ENCODE measurements at places on chromosomes 7 and 10.

DNA sequence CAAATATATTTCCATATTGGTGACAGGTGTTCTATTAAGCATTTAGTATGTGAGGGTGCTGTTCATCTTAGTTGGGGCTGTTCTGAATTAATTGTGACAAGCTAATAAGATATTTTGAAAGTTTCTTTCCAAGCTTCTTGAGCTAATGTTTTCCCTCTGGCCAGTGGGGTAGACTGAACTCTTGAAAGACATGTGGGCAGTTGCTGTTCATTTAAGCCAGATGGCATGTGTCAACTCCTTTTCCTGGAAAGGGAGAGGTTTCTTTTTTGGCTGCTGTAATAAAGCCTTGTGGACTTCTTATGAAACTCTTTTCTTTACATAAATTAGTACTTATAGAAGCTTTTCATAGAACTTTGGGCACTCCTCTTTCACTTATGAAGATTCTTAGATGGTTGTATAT is 21.7 kb downstream of the RAB18 start:
- no peaks in the 10 kb centered on the region for H3K27me3 ChIP-seq
- DNase-seq = no peak
- H3K4me3 ChIP-seq = no peak overlapping the region
- no peak overlapping the region for H3K27ac ChIP-seq

DNA sequence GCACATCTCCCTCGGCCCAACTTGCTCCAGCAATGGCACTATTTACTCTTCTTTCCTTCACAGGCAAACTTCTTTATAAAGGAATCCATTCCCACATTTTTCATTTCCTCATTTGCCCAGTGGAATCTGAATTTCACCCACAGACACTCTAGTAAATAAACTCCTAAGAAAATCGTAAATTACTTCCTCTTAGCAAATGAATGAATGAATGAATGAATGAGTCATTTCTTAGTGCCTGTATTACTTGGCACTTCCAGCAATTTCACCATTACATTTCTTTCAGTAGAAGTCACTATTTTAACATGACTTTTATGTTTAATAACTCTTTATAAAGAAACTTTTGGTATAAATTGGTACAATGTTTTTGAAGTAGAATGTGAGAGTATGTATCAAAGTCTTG is 55.7 kb downstream of the DDC start:
- no peak overlapping the region for H3K27ac ChIP-seq
- H3K36me3 ChIP-seq = no peaks in the 10 kb centered on the region
- no peak for DNase-seq
- no peak overlapping the region for H3K4me3 ChIP-seq
- H3K27me3 ChIP-seq = peaks cover 21% of the 10 kb centered on the region
- H3K4me1 ChIP-seq = no peaks in the 10 kb centered on the region

DNA sequence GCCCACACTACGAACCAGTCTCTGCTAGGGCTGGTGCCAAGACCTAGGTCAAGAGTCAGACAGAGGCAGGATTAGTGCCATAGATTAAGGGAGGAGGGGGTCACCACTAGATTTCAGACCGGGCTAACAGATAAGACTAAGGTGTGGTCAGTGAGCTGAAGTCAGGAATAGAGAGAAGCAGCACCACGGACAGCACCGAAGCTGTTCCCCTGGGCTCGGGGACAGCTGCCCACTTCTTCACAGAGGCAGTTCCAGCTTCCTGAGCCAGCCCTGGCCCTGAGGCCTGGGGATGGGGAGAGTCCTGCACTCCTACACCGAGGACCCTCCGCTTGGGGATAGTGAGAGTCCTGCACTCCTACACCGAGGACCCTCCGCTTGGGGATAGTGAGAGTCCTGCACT is 11.2 kb upstream of the JAKMIP3 start:
- H3K4me3 ChIP-seq = no peak overlapping the region
- no peaks in the 10 kb centered on the region for H3K27me3 ChIP-seq
- H3K4me1 ChIP-seq = no peaks in the 10 kb centered on the region
- no peak for DNase-seq

DNA sequence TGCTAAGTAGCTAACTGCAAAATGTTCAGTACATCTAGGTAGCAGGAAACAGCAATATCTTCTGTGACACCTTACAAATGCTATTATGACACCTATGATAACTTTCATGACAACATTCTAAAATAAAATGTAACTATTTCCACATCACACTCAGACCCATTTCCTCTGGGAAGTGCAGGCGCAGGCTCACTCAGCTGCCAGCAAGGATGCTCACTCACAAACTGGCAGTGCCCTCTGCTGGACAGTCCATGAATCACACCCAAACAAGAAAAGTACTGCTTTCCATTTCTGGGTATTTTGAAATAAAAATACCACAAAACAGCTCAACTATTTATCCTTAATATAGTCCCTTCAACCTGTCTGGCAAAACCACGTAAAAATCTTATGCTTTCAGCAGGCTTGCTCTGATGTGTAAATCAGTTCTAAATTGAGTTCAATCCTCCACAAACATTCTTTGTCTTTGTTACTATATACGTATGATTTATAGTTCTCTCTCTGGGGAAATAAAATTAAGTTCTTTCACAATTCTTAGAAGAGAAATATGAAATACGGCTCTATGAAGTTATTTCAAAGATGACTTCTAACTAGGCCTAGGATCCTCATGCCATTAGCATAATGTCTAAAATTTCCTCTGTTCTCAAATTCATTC is 176.6 kb downstream of the PARD3 start:
- no peaks in the 10 kb centered on the region for H3K36me3 ChIP-seq
- H3K27me3 ChIP-seq = no peaks in the 10 kb centered on the region
- no peak overlapping the region for H3K4me3 ChIP-seq
- peak overlapping the region; percentile 3 for H3K27ac ChIP-seq
- H3K4me1 ChIP-seq = peaks cover 10% of the 10 kb centered on the region
- DNase-seq = peak; percentile 89

DNA sequence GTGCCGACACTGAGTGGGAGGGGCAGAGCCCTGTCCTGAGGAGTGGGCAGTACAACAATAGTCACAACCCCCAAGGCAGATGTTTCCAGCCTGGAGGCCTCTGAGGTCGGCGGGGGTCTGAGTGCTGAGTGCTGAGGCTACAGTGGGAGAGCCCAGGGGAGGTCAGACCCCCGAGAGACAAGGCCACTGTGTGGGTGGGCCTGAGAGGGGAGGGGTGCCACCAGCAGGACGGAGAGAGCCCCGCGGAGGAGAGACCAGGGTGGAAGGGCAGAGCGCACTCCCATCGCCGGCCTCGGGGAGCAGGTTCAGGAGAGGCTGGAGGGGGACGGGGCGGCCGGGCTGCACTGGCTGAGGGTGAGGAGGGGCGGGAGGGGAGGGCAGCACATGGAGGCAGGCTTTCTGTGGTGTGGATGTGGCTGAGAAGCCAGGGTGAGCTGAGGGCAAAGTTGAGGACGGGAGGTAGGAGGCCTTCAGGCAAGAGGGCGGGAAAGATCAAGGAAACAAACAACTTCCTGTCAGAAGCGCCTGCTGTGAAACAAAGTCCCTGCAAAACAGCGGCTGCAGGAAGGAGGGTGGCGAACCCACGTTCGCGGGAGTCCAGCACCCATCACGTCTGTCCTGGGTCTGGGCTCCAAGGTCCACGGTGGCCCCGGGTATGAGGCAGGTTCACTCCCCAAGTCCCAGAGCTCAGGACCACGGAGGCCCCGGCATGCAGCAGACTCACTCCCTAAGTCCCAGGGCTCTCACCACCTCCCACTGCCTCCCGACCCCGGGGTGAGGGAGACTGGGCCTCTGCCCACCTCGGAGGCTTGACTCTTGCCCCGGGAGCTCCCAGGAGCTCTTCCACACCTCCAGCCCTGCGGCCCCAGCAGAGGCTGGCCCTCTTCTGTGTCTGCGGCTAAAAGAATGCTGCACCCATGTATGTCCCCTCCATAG is 76.8 kb upstream of the NKX6-2 start:
- H3K27me3 ChIP-seq = peaks cover 63% of the 10 kb centered on the region
- no peaks in the 10 kb centered on the region for H3K4me1 ChIP-seq
- DNase-seq = peak; percentile 56
- no peak overlapping the region for H3K27ac ChIP-seq
- H3K36me3 ChIP-seq = no peaks in the 10 kb centered on the region

DNA sequence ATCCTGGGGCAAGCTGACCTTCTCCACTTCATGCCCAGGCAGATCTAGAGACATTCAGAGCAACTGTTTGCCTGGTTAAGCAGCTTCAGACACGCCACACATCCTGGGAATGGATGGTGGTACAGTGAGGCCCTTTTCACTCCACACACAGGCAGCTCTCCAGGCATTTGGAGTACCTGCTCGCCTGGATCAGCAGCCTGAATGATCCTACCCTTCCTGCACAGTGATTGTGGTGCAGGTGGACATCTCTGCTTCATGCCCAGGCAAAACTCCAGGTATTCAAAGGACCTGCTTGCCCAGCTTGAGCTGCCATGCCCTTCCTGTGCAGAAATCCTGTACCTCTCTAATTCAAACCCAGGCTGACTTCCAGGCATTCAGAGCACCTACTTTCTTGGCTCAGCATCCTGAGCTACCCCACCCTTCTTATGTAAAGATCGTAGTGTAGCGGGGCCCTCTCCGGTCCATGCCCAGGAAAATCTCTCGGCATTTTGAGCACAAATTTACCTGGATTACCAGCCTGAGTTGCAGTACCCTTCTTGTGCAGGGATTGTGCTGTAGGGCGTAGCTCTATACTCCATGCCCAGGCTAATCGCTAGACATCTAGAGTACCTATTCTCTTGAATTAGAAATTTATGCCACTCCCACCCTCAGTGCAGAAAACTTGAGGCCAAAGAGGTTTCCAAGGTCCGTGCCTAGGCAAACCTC is 972.8 kb downstream of the ANKRD7 start:
- no peaks in the 10 kb centered on the region for H3K27me3 ChIP-seq
- H3K4me1 ChIP-seq = no peaks in the 10 kb centered on the region
- H3K27ac ChIP-seq = no peak overlapping the region
- DNase-seq = no peak

GRCh38 chr10:133528296-133528844 is 1.2 kb downstream of the CYP2E1 start:
- H3K27me3 ChIP-seq = peaks cover 21% of the 10 kb centered on the region
- DNase-seq = no peak
- peaks cover 7% of the 10 kb centered on the region for H3K36me3 ChIP-seq
- H3K4me1 ChIP-seq = peaks cover 9% of the 10 kb centered on the region

DNA sequence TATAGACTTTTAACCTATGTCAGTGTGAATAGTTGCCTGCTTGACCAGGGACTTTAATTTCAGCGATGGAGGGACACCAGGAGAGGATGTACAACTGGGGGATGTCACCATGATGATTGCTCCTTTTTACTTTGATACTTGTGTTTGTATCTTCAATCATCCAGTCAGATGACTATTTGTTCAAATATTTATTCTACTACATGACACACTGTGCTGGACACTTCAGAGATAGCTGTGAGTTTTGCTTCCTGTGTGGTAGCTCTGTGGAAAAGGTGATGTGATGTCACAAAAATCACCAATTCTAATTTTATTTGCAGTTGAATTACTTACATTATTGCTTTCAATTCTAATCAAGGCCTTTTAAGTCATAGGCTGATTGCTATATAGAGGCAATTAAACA is 62.7 kb upstream of the CREB5 start:
- no peaks in the 10 kb centered on the region for H3K27me3 ChIP-seq
- DNase-seq = no peak
- H3K27ac ChIP-seq = no peak overlapping the region
- H3K4me3 ChIP-seq = no peak overlapping the region
- H3K36me3 ChIP-seq = no peaks in the 10 kb centered on the region

DNA sequence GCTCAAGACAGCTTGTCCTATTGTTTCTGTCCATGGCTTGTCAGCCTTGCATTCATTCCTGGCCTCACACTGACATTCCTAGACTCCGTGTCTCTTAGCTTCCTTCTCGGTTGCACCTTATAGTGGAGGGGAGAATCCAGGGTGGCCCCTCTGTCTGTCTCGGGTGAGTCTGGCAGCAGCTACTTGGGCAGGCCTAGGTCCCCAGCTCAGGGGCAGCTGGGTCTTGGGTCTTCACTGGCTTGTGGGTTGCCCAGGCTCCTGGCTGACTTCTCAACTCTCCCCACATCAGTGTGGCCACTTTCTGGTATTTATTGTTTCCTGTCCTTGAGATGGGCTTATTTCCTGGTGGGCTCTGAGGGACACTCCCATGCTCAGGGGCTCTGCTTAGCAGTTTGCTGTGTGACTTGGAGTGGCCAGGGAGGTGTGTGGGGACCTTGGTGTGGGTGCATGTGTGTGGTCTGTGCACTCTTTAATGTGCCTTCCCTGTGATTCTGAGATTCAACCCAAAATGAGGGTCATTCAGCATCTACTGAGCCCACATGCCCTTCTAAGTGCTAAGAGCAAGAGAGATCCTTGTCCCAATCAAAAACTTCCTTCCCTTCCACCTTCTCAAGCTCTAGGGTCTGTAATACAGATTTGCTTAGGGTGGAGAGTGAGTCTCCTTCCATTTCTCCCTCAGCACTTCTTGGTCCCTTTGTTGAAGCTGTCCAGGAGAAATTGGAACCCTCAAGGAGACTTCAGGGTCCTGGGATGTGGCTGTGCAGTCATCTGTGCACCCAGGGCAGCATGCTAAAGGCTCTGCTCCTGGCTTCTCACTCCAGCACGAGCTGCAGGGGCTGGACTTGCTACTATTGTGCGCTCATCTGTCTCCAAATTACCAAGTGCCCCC is 20.1 kb downstream of the UPP1 start:
- no peak for DNase-seq
- no peak overlapping the region for H3K27ac ChIP-seq
- no peaks in the 10 kb centered on the region for H3K27me3 ChIP-seq
- no peaks in the 10 kb centered on the region for H3K4me1 ChIP-seq
- peaks cover 49% of the 10 kb centered on the region for H3K36me3 ChIP-seq

DNA sequence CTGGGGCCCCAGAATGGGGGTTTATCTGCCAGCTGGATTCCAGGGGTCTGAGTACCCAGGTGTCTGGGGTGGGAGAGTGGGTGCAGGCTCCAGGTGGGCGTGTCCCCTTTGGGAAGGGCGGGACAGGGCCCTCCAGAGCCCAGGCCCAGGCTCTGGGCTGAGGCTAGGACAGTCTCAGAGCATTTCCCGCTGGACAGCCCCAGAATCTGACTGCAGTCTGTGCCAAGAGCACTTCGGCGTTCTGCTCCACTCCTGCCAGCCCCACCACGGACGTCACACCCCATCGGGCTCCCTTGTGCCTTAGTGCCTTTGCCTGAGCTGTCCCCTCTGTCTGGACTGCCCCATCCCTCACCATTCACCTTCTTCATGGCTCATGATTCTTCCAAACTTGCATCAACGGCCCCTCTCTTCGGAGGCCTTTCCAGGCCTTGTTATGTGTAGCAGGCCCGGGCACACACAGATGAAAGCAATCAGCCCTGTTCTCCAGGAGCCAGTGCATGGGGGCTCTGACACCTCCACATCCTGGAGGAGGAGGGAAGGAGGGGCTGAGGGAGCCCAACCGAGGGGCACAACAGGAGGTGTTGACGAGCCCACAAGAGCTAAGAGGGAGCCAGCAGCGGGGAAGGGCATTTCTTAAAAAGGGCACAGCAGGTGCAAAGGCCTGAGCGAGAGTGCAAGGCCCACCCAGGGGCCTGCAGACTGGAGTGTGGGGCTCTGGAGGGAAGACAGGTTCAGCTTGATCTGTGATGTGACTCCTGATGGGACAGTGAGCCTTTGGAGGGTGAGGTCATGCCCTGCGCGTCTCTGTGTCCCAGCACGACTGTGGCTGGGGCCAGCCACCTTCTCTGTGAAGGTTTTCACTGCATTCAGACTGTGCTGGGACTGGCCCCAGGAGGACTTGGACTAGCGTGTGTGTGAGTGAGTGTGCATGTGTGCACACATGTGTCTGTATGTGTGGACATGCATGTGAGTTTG is 41.7 kb downstream of the GTF2IRD1 start:
- no peaks in the 10 kb centered on the region for H3K27me3 ChIP-seq
- peaks cover 4% of the 10 kb centered on the region for H3K36me3 ChIP-seq
- no peak for DNase-seq
